ENCODE measurements at places on chromosomes 6 and 20.

DNA sequence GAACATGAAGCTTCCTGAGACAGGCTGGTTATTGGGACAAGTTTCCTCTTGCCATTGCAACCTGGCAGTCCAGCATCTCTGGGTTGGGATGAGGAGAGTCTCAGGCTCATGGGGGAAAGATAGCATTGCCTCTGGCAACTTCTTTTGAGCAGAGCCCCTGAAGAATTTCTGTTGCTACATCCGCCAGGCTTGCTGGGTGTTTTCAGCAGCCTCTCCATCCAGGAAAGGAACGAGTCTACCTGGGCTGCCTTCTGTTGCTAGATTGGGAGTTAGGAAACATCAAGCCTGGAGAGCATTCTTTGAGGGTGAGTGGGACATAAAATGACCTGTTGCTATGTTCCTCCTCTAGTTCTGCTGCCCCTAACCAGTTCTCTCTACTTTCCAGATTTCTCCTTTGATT lies 313.5 kb downstream of the RFPL4B start:
- no peak for DNase-seq

GRCh38 chr6:150753371-150754064 lies 112.0 kb upstream of the MTHFD1L start:
- no peak for DNase-seq

DNA sequence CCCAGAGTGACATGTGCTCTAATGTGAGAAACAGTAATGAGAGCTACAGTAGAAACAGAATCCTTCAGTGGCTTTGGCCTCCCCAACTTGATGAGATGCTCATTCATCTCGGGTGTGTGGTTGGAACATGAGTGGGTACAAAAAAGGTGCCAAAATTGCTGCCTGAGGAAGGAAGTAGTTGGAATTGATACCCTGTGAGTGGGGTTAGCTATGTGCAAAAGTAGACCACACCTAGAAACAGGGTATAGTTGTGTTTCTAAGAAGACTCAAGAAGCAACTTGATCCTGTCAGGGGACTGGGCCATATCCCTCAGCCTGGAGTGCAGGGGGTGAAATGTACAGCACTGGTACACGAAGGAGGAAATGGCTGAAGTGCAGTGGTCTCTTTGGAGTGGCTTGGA lies 206.4 kb upstream of the SUPT3H start:
- DNase-seq, result no peak

DNA sequence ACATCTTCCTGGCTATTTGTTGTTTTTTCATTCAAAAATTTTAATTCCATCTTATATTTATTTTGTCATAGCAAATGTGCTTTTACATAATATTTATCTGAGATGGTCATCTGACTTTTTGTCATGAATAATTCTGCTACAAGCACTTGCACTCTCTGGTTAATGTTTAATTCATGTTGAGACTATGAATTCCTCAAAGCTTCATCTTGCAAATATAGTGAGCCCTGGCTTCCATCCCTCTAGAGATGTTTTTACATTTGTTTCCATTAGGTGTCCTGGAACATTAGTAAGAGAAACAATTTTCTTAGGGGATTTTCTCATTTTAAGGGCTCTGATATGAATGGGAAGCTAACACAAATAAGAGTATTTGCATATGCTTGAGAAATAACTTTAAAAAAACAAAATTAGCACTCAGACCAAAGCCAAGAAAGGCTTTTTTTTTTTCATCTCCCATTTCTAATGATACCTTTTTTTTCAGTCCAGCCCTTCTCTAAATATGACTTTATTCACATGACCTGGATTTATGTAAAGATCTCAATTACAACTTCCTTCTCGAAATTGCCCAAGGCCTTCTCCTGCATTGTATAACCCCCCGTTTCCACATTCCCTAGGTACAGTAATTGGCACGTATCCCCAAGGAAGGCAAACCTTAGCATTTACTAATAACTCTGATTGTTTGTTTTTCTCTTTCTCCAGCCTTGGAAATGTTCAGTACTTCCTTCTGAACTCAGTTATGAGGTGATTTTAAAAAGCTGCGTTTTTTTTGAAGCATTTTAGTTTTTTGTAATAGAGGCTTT lies 797.0 kb upstream of the GJE1 start:
- no peak for DNase-seq

DNA sequence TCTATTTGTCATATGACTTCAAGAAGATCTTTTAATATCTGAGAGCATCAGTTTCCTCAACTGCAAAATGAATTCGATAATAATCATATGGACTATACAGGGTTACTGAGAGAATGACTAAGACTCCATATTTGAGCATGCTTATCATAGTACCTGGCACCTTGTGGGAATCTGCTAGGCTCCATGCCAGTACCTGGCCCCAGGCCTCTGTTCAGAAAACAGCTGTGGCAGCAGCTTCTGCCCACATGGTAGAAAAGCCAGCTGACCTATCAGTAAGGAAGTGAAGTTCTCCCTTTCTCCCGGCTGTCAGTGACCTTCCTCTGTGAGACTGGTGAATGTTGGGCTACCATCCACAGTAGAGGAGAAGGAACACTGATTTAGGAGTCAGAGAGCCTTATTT lies 574.9 kb upstream of the CHD6 start:
- no peak for DNase-seq

DNA sequence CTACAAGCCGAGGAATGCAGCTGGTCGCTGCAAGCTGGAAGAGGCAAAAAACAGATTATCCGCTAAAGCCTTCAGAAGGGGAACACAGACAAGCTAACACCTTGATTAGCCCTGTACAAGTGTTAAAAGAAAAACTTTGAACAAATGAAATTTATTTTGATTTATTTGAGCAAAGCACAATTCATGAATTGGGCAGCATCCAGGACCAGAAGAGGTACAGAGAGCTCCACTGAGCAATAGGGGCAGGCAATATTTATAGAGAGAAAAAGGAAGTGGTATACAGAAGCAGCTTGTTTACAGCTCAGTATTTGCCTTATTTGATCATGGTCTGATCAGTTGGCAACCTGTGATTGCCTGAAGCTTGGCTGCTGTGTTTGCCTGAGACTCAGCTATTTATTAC lies 17.6 kb downstream of the HLA-DOB start:
- DNase-seq, result no peak

DNA sequence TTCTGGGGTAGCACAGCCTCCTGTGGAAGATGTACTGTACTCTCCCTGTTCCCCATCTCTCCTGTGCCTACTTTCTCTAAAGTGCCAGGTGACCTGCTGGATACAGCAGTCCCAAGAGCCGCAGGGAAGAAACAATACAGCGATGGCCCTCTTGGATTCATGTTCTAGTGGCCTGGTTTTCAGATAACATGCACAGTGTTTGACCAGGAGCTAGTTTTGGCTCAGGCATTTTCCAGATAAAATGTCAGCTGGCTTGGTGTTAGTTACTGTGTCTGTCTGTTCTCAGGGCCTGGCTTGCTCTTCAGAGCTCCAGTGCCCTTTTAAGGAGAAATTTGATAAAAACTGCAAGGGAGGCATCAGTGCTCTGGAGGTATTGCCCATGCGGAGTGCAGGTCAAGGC lies 41.3 kb downstream of the GABRR2 start:
- no peak for DNase-seq

DNA sequence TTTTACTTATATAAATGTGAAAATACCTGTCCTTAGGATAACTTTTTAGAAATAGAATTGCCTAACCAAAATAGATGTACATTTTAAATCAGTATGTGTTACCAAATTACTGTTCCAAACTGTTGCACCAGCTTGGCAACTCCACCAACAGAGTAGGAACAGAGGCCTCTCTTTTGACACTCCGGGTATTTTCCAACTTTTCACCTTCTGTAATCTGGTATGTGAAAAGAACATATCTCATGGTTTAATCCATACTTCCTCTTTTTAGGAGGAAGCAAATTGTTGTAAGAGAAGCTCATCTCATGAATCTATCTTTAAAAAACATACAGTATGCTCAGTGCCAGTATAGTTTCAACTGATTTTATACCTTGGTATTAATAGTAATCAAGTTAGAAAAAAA lies 24.9 kb downstream of the RNF144B start:
- no peak for DNase-seq

GRCh38 chr6:46676604-46677313 lies 10.9 kb upstream of the TDRD6 start:
- no peak for DNase-seq
